ENCODE measurements at places on chromosomes 2 and 18.

GRCh38 chr18:58977223-58977622, 112.5 kb downstream of the ZNF532 start:
- no peak for DNase-seq

DNA sequence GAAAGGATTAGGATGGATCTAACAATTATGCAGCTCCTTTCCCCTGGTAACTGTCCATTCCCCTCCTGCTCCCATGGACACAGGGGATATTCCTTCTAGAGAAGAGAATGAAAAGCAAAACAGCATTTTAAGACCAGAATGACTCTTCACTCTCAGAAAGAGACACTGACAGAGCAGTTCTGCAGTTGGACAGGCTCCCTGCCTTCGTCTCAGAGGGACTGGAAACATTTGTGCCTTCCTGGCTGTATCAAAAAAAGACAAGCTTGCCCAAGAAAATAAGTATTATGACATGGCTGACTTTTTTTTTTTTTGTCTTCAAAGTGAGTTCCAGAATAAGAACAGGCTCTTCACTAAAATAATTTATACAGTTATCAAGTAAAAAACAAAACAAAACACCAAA, 9.5 kb downstream of the PID1 start:
- no peak for DNase-seq

GRCh38 chr2:23801396-23801795, 125.5 kb downstream of the ATAD2B start:
- no peak for DNase-seq

- DNase-seq = no peak
These were observed 155.4 kb downstream of the MAP2 start for GRCh38 chr2:209579230-209579749.

DNA sequence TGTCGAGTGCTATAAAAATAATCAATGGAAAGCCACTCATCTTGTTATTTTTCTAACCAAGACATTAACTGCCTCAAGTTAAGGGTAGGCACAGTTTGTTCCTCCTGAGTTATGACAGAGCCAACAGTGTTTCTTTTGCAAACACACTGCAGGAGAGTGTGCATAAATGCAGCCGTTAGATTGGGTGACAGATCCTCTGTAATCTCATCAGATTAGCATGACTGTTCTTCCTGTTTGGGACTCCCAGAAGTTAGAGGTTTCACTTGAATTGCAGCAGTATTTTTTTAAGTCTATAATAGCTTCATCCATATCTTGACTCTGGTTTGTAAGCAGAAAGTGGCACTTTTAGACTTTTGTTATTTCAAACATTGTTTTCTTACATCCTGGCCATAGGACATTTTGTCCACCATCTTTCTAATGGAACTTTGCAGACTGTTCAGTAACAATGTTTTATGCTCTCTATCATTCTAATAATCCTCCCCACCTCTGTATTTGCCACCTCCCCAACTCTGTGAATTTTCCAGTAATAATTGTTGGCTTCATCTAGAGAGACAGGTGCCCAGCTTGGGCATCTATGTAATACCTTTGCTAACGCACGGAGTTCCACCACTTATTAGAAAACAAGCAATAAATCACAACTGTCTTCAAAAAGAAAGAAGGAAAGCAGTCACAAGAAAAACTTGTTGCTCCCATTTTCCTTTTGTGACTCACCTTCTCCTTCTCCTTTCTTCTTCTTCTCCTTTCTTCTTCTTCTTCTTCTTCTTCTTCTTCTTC, 560.0 kb downstream of the ADCYAP1 start:
- no peak for DNase-seq

GRCh38 chr2:19689646-19690168, 212.1 kb downstream of the TTC32 start:
- no peak for DNase-seq

GRCh38 chr2:239459056-239459455, 58.2 kb upstream of the HDAC4 start:
- no peak for DNase-seq

GRCh38 chr2:202102425-202103000, 29.5 kb downstream of the KIAA2012 start:
- DNase-seq = no peak

GRCh38 chr18:62323483-62324180, 1.5 kb upstream of the TNFRSF11A start:
- DNase-seq = no peak

DNA sequence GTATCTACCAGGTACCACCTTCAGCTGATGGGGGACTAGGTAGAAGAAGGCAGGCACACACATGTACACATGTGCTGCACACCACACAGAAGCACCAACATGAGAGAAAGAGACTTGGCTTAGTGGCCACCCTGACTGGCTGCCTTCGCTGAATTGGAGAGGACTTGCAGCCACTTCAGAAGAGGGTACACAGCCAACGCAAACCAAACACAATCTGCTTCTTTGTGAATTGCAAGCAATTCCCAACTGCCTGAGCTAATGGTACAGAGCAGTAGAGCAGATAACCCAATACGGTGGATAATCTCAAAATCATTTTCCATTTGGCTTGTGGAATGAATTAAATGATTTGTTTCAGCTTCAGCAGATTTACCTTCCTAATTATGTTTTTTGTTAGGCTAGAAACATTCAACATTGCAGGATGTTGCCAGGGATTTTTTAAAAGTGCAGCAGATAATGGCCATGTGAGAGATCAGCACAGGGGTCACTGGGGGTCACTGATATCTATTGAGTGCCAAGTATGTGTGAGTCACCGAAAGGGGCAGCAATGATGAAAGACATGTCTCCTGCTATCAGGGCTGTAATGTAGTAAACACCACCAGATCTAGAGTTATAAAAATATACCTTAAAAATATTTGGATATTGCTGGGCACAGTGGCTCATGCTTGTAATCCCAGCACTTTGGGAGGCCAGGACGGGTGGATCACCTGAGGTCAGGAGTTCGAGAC, 652.6 kb downstream of the BCL11A start:
- no peak for DNase-seq

GRCh38 chr2:124753842-124754241, 728.8 kb downstream of the CNTNAP5 start:
- DNase-seq = no peak

DNA sequence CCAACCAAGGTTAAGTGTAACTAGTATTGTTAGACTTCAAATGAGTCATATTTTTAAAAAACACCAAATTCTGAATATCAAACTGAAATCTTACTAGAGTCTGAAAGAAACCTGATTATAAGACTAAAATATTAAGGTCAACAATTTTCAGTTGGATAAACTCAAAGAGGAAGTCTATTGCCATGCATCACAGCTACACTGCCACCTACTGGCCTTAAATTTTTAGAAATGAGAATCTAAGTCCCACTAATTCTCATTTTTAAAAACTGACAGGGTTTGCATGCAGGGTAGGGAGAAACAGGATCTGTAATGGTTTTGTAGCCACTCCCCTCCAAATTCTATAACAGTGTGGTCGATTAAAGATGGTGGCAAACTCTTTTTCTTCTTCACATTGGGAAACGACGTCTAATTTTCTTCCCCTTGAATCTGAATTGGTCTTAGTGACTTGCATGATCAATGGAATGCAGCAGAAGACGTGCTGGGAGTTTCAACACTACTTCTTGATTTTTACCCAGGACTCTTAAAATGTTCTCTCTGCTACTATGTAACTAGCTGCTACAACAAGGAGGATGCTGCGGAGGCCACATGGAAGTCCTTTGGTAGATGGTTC, 176.1 kb upstream of the SESTD1 start:
- DNase-seq = no peak

GRCh38 chr18:52319424-52319983, 20.5 kb upstream of the DCC start:
- no peak for DNase-seq

- DNase-seq = no peak
These were observed 1.1 kb upstream of the SPAST start for GRCh38 chr2:32061973-32062861.

DNA sequence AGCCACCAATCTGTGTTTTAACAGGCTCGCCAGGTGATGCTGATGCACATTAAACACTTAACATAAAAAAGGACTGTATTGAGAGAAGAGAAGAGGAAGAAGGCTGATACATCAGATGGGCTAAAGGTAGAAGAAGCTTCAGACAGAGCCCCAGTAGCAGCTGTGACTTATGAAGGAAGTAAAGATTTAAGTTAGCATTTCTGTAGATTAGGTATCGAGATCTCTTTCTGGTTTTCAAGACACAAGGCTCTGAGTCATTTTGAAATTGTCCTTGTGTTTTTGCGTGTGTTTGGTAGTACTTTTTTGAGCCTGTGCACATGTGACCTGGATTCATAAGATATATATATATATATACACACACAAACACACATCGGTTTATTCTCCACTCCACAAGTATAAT, 40.6 kb upstream of the GCFC2 start:
- DNase-seq = no peak

- no peak for DNase-seq
These were observed 61.6 kb downstream of the LPIN1 start for GRCh38 chr2:11808016-11808400.

GRCh38 chr18:4283746-4284291, 171.3 kb downstream of the DLGAP1 start:
- DNase-seq = no peak

GRCh38 chr2:229634601-229635370, 79.6 kb downstream of the DNER start:
- no peak for DNase-seq

- no peak for DNase-seq
These were observed 40.0 kb upstream of the GPC1 start for GRCh38 chr2:240395448-240395847.

GRCh38 chr2:150705357-150705756, 217.9 kb upstream of the RND3 start:
- DNase-seq = no peak

- DNase-seq = no peak
These were observed 109.0 kb downstream of the BCL2 start for GRCh38 chr18:63210521-63210920.

GRCh38 chr18:64097497-64097896, 51.4 kb downstream of the LINC00305 start:
- DNase-seq = no peak

- peak; percentile 81 for DNase-seq
These were observed 18.7 kb upstream of the DUSP2 start for GRCh38 chr2:96163768-96164429.

- no peak for DNase-seq
These were observed 57.4 kb downstream of the C18orf54 start for GRCh38 chr18:54415086-54415485.

- DNase-seq = no peak
These were observed 23.7 kb downstream of the TIMM21 start for GRCh38 chr18:74171910-74172606.

DNA sequence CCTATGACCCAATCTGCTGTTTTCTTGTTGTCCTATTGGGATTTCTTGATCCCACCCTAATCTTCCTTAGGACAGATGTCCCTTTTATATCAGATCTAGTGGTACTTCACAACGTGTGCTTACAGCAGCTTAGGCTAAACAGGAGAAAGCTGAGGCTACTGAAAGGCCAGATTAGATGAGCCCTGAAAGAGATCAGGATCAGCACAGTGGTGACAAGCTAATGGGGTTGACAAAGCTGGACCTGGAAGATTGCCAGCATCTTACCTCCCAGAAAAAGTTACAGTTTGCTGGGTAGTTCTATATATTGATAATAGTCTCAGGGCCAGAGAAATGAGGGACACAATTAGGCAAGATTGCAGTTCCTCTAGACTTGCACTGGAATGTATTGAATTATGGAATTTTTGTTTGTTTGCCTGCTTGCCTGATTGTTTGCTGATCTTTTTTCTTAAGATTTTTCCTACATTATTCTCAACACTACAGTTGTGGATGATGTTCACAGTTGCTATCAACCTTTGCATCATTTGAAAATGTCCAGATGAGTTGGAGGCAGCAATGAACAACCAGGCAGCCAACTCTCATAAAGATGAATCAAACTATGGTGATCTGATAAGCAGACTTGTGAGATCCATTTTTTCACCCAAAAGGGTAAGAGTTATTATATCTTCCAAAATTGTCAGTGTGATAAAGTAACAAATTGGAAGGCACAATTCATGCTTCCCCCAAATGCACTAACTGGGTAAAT, 49.1 kb upstream of the PIK3C3 start:
- DNase-seq = no peak

GRCh38 chr2:241315879-241316631, at the start of gene SEPTIN2:
SEPTIN2 (plus strand) TSS chr2:241315925; CDS start chr2:241324233, 8,308 bp downstream.
- DNase-seq = peak; percentile 74

DNA sequence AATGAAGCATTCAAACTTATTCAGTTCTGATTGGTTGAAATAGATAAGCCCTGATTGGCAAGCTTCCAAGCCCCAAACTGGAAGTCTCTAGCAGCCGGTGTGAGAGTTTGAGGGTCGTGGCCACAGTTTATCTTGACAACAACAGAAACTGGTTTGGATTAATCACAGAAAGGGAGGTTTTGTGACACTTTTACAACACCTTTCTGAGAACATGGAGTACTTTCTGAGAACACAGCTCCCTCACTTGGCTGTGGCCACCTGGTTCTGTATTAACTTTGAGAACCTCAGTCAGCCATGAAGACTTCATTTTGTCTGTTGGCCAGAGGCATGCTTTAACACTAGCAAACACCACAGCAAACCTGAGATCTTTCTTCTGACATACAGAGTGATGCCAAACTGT, 280.7 kb upstream of the VWC2L start:
- no peak for DNase-seq

All from stimulated activated CD4-positive, alpha-beta T cell treated with anti-CD3 and anti-CD28 coated beads, Interleukin-4, amount 100 ng/mL, for 24 hours (primary cell).